ENCODE measurements at places on chromosomes 4 and X. TPM values are rescaled to one million over a fixed set of nuclear protein-coding genes. Genes with fewer than 3 reads are reported as not detected.

OTUD6A gene
- not detected for total RNA-seq

ARX gene
- total RNA-seq: not detected

SPANXA2 gene
- total RNA-seq: not detected

CSAG1 gene
- total RNA-seq: not detected

THOC2 gene
- total RNA-seq: 20.0 TPM

NUDT10 gene
- 0.20 TPM for total RNA-seq

CT45A5 gene
- total RNA-seq: not detected

COX7B2 gene
- total RNA-seq: not detected

CYLC1 gene
- not detected for total RNA-seq

ATP1B4 gene
- not detected for total RNA-seq

ARHGAP36 gene
- not detected for total RNA-seq

STK26 gene
- total RNA-seq: 3.2 TPM

MAB21L2 gene
- 0.48 TPM for total RNA-seq

ZMAT1 gene
- total RNA-seq: 2.5 TPM
